T-helper 1 cell (primary cell): ENCODE measurements at places on chromosomes 4 and X.

GRCh38 chr4:23278845-23279244, 586.1 kb downstream of the GBA3 start:
- DNase-seq: no peak

DNA sequence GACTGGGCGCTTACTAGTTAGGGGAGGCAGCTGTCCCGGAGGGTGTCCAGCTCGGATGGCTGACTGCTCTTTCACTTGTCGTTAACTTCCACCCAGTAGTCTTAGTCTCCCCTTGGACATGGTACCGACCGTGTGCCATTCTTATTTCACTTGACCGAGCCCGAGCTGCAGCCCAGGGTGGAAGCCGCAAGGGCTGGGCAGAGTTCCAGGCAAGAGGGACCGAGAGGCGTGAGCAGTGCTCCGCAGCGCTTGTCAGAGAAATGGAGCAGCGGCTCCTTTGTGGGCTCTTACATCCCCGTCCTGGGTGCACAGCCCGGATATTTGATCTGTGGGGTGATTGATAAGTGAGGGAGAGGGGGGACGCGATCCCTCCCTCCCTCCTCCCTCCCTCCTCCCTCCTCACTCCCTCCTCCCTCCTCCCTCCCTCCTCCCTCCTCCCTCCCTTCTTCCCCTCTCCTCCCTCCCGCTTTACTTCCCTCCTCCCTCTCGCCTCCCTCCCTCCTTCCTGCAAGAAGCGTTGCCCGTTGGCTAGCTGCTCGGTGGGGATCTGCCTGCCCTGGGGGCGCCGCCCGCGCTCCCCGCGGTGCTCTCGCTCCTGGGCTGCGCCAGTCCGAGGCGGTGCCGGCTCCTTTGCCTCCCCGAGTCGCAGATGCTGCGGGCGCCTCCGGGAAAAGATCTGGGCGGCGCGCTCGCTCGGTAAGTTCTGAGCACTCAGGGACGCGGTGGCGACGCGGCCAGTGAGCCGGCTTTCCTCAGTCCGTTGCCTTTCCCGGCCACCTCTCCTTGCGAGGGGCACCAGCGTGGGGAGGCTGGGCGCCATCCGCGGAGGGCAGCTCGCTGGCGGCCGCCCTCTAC, at the start of gene SLITRK2:
SLITRK2 (plus strand) TSS at position 499 of the 855 bp plus-strand sequence. CDS start 4,597 bp downstream, outside the sequence.
- DNase-seq: no peak

DNA sequence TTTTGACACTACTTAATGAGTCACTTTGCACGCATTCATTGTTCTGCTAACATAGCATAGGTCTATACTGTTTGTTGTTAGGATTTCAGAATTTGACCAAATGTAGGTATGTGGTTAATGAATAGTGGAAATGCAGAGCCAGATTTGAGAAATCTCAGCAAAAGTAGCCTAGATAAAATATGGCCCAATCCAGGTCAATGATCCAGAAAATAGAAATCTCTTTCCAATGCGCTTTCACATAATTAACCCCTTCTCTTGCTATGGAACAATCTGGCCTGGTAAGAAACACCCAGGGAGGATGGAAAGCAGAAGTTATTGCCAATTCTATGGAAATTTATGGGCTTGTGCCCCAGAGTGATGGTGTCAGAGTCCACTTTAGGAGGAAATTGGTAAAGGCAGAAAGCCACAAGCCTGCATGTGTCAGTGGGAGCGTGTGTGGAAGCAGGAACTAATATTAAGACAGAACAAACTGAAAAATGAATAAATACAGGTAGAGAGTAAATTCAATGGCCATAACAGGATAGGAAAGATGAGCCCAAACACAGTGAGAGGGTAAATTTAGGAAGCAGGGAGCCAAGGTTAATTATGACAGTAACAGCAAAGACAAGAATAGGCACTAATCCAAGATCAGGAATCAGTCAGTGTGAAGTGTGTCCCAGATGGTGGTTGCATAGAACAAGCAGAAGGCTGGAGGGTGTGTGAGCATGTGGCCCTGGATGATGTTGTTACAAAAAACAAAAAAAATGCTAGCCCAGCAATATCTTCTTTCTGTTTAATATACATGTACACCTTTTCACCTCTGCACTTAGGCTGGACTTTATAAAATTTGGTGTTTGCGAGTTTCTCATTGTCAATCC, 102.9 kb downstream of the SYTL5 start:
- DNase-seq: no peak

- DNase-seq: no peak
These were observed 19.7 kb downstream of the KIT start for GRCh38 chr4:54677416-54677815.

- DNase-seq: no peak
These were observed 49.4 kb upstream of the PRR32 start for GRCh38 chrX:126770179-126770578.

DNA sequence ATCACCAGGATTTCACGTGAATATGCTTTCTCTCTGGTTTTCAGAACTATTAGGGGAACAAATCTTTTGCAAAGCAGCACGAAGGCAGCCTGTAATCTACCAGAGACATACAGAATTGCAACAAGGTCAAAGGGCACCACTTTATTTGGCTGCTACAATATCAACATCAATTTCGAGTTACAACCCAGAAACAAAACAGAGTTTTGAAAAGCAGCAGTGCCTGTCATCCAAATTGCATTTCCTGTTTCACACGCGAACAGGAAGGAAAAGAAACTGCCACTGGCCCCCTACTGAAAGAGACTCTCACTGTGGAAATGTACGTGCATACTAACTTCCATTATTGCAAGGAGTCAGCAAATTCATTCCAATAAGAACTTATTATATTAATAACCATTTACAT, 17.1 kb upstream of the C1QTNF7 start:
- DNase-seq: no peak

GRCh38 chrX:39724544-39724943, 373.2 kb downstream of the BCOR start:
- DNase-seq: no peak

GRCh38 chrX:49878128-49878833, 1.0 kb upstream of the USP27X start:
- DNase-seq: no peak
